ENCODE measurements at places on chromosomes 7 and 10.
A peak's percentile ranks its signal among the peaks of the same experiment; 100 is the strongest.

GRCh38 chr7:9217204-9217603, 783.8 kb downstream of the NXPH1 start:
- DNase-seq = no peak

DNA sequence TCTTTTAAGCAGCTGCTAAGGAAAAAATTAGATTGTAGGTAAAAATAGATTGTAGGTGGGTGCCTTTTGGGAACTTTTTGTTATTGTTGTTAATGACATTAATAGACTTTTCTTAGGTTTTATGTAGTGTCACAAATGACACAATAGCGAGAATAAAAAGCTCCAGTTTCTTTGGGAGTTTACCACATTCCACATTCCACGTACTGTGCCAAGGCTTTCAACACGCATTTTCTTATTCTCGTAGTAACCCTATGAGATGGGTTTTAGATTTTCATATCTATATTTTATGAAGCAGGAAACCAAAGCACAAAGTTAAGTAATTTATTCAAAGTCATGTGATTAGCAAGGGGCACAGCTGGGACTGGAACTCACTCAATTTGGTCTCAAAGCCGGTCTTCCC, 103.8 kb downstream of the XRCC2 start:
- no peak for DNase-seq

- no peak for DNase-seq
Observed at GRCh38 chr7:125355899-125356298, 426.3 kb upstream of the POT1 start.

- peak; percentile 49 for DNase-seq
Observed at GRCh38 chr10:84613336-84614021, 285.1 kb downstream of the CCSER2 start.

DNA sequence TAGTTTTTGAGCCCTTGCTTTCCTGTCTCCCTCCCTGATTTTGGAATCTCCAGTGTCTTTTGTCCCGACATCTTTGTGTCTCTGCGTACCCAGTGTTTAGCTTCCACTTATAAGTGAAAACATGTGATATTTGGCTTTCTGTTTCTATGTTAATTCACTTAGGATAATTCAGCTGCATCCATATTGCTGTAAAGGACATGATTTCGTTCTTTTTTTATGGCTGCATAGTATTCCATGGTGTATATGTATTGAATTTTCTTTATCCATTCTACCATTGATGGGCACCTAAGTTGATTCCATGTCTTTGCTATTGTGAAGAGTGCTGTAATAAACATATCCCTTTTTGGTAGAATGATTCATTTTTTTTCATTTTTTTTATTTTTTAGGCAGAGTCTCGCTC, 48.3 kb downstream of the ADK start:
- DNase-seq = no peak

DNA sequence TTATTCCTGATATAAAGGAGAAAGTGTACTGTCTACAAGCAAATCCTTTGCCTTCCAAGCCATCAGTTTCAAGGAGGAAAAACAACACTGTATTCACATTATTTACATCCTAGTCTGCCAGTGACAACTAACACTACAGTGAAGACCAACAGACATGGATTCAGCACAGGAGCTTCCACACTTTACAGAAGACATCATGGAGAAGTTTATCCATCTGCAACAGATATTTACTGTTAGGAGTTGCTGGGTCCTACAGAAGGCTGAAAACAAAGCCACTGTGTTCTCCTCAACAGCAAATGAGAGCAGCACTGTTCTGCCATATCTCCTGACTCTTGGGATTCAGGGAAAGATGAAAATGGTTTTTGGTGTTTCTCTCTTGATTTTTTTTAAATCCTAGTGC, 31.9 kb downstream of the NAPEPLD start:
- DNase-seq = no peak

DNA sequence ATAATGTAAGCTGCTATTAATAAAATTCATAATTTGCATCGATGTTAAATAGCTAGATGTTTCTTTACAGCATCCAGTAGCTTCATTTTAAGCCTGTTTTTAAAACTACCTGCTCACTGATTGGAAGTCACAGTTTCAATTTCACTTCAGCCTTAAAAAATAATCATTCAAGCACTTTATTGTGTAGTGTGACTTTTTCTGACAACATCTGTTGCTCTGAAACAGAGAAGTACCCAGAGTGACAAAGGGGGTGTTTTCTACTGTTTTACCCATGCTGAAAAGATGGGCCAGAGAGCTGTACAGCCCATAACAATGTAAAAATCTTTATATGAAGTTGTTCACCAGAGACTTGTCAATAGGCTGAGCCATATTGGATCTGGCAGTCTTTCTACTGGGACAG, 437.2 kb downstream of the MDFIC start:
- DNase-seq = no peak

DNA sequence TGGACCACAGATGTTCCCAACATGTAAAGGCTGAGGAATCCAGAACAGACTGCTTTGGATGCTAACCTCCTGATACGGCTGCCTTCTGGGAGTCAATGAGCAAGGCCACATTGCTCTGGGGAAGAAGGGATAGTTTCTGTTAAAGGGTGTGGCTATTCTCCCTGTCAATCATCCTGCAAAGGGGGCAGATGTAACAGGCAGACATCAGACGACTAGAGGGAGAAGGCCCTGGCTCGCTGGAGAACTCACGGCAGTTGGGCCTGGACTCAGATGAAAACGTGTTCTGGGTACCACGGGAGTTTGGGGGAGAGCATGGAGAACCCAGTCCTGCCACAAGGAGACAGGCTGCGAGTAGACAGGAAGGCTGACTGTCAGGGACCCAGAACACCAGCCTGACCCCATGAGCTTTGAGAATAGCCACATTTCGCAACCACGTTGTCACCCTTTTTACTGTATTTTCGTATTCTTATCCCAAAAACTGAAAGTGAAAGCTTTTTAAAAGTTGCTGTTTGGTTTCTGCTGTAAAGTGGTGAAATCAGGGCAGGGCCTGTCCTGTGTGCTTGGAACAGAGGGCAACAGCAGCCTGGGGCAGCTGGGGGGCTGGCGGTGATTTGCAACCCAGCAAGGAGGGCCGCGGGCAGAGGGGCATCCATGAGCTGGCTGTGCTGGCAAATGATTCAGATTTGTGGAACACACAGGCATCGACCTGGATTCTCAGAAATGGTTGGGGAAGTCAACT, 95.3 kb downstream of the MYOF start:
- no peak for DNase-seq

DNA sequence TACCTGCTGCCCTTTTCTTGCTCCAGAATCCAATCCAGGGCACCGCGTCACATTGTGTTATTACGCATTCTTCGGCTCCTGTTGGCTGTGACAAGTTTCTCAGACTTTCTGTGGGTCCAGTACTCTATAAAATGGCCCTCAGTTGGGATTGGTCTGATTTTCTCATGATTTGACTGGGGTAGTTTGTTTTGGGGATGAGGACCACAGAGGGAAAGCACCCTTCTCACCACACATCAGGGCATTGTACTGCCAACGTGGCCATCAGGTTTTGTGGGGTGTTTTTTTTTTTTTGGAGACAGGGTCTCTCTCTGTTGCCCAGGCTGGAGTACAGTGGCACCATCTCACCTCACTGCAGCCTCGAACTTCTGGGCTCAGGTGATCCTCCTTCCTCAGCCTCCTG, 17.0 kb upstream of the ORAI2 start:
- no peak for DNase-seq

GRCh38 chr10:107032700-107033401, 131.7 kb downstream of the SORCS1 start:
- DNase-seq = no peak

- DNase-seq = peak; percentile 20
Observed at GRCh38 chr7:21550821-21551531, 8.1 kb downstream of the DNAH11 start.

- DNase-seq = peak; percentile 41
Observed at GRCh38 chr7:158802535-158803366, 26.6 kb downstream of the ESYT2 start.

GRCh38 chr10:75505293-75505692, 73.9 kb downstream of the LRMDA start:
- DNase-seq = no peak

DNA sequence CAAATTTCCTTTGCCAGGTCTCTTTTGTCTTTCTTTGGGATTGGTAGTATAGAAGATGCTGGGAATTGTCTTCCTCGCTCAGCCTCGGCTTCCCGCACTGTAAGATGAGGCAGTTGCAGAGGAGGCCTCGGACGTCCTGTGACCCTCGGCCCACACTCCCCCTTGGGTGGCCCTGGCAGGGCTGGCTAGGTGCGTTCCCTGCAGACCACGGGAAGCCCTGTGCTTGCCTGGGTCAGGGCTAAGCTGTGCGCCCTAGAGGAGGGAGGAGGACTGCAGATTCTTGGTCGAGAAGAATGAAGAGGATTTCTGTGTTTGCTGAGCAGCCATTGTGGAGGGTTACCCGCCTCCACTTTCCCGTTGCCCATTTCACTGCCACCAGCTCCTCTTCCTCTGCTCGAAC, 42.8 kb downstream of the WIPI2 start:
- DNase-seq = no peak

- peak; percentile 62 for DNase-seq
Observed at GRCh38 chr10:18157881-18158280, 17.7 kb downstream of the CACNB2 start.

- no peak for DNase-seq
Observed at GRCh38 chr10:109411917-109412316, 511.4 kb downstream of the XPNPEP1 start.

- no peak for DNase-seq
Observed at GRCh38 chr10:112981553-112981952, 31.5 kb downstream of the TCF7L2 start.

GRCh38 chr7:93150200-93150835, 2.1 kb upstream of the SAMD9L start:
- DNase-seq = no peak

- DNase-seq = no peak
Observed at GRCh38 chr10:32577448-32577847, 131.5 kb downstream of the CCDC7 start.

DNA sequence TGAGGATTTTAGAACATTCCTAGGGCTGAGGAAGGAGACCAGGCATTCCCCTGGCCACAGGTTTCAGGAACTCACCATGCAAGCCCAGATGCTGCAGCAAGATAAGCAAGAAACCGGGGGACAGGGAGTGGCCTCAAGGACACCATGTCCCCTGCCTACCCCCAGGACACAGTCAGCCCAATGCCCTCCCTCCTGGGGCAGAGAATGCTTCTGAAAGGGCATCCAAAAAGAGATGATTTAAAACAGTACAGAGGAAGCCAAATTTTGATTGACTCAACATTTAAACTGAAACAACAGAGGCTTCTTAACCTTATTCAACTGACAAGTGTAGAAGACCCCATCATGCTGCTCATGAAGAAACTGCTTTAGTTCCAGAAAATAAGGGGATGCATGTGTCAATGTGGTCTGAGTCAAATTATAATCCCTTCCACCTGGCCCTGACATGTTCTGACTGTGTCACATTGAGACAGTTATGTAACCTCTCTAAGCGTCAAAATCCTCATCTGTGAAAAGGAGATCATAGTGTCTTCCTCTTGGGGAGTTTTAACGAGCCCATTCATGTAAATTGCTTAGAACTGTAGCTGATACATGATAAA, 60.0 kb downstream of the ICA1 start:
- DNase-seq = no peak

DNA sequence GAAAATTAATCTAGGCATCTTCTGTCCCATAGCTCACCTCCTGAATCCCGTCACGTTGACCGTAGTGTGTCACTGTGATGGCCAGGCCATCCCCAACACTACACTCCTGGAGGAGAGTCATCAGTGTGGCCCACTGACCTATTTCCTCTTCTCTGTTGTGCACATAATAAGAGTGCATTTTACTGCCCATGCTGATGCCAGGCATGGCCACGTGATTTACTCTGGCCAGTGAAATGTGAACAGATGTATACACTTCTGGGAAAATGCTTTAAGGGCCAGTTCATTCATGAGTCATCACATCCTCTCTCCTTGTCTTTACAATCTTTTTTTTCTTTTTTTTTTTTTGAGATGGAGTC, 101.9 kb upstream of the PIP4K2A start:
- peak; percentile 84 for DNase-seq

DNA sequence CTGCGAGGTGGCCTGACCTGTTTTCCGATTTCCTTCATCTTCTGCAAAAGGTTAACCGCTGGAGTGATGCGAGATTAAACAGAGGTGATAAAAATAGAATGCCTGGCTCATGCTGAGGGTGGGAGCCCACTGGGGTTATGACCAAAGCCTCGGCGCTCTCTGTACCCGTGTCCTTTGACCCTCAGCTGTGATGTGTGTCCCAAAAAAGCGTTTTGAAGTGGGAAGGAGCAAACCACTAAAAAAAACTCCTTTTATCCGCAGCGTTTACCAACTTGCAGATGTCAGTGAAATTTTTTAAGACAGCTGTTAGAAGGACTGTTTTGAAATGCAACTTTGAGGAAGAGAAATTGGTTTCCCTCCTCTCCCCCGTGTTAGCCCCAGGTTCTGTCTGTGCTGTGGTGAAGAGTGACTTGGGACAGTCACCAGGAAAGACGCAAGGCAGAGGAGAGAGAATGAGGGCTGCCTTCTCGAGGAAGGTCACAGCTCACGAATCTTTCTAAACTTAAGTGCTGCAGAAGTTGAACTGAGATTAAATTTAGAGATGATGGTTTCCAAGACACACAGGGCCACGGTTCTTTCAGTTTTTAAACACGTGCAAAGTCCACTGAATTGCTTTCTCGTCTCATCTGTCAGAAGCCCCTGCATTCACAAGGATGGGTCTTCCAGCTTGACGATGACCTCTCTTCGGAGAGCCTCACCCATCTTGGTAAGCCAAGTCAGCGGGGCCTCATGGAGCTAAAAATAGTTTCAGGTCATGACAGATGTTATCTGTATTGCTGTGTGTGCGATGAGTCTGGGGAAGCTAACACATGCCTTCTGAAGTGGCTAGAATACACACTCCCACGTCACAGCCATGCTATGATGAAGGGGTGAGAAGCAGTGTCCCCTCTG, 27.6 kb downstream of the AMZ1 start:
- DNase-seq = no peak

GRCh38 chr10:101545898-101546297, 42.2 kb downstream of the POLL start:
- no peak for DNase-seq

DNA sequence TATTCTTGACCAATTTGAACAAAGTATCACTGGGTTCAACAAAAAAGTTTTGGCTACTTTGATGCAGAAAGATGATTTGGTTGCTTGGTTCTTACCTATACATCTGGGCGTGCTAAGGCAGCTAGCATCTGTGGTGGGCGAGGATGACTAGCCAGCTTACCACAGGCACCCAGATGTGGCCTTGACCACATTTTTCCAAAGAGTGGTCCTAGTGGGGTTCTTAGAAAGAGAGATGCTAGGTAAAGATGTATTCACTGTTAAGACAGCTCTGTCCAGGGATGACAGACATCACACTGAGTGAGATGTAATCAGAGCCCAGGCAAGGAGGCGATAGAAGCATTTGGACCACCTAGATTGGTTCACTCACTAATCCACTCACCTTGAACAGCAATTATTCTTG, 785 bp downstream of the DNTT start:
- DNase-seq = no peak

Data from RWPE1 (cell line).